RPMI8226 (cell line): ENCODE measurements at places on chromosomes 12 and 14.

DNA sequence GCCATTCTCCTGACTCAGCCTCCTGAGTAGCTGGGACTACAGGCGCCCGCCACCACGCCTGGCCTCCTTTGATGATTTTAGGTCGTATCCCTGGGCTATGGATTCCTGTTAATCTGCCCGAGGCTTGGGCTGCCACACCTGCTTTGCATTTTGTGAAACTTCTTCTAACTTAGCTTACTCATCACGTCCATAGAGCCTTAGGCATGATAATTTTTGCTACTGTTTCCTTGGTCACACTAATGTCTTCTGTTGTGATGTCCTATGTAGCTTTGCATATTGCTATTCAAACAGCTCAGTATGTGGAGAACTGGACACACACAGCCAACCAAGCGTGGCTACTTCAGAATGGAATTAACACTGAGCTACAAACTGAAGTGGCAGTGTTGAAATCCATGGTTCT lies 47.5 kb upstream of the DDX11 start:
- DNase-seq, result no peak

GRCh38 chr12:125856896-125857295 lies 791.7 kb downstream of the AACS start:
- no peak for DNase-seq

DNA sequence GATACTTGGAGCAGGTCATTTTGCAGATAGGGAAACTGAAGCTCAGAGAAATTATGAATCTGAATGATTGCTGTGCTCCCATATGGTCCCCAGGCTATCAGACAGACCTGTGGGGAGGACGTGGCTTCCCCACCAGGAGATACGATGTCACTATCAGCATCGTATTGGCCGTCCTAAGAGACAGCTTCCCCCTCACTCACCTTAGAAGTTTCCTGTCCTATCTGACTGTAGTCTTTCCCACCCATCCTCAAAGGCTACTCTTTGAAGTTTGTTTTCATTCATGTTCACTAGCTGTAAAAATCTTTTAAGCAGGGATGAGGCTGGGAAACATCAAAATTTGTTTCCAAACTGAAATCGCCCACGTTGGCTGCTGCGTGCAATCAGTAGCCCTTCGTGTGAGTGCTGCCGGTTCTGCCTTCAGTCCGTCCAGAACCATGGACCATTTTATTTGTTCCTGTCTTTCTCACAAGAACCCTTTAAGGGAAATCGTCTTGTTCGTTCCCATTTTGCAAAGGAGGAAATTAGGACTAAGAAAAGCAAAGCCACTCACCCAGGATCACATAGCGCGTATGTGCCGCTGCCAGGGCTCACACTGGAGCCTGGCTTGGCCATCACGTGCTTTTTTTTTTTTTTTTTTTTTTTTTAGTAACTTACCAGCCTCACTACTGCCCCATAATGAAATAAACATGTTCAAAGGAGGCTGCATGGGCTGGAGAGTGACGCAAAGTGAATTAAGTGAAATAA lies 1.0 kb upstream of the KDM2B start:
- peak; percentile 27 for DNase-seq

- peak; percentile 82 for DNase-seq
These were observed 3.3 kb upstream of the POP5 start for GRCh38 chr12:120584343-120585149.

GRCh38 chr12:28622406-28622805 lies 432.1 kb downstream of the CCDC91 start:
- no peak for DNase-seq
